ENCODE measurements at places on chromosomes 13 and 19.

- DNase-seq: no peak
Observed at GRCh38 chr19:5903056-5903623, 450 bp downstream of the NDUFA11 start.

- no peak for DNase-seq
Observed at GRCh38 chr13:51687947-51688714, 103.9 kb downstream of the WDFY2 start.

DNA sequence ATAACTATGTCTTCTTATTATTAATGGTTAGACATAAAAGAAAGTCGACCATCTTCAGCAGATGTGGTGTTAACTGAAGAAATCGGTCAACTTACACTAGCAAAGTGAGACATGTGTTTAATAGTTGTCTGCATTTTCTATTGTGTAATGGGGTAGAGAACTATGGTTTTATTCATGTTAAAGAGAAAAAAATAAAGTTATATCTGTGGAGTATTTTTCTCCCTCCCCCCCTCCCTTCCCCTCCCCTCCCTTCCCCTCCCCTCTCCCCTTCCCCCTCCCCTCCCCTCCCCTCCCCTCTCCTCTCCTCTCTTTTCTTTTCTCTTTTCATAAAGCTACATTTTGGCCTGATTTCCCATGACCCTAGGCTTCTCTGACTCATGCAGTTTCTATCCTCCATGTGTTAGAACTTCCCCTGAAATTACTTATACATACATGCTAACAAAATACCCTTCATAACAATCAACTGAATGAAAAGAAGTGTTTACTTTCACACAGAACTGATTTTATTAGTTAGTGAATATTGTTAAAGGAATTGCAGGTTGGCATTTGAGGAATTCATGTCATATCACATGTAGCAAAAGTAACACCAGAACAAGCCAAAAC lies 1431.0 kb upstream of the ATXN8OS start:
- DNase-seq: no peak

- no peak for DNase-seq
Observed at GRCh38 chr19:867301-867793, 7.9 kb downstream of the CFD start.

GRCh38 chr13:95335667-95336066 lies 34.4 kb upstream of the ABCC4 start:
- DNase-seq: no peak

- no peak for DNase-seq
Observed at GRCh38 chr13:71240911-71241310, 626.1 kb downstream of the DACH1 start.

GRCh38 chr13:21976159-21976558 lies 305.3 kb downstream of the FGF9 start:
- no peak for DNase-seq

DNA sequence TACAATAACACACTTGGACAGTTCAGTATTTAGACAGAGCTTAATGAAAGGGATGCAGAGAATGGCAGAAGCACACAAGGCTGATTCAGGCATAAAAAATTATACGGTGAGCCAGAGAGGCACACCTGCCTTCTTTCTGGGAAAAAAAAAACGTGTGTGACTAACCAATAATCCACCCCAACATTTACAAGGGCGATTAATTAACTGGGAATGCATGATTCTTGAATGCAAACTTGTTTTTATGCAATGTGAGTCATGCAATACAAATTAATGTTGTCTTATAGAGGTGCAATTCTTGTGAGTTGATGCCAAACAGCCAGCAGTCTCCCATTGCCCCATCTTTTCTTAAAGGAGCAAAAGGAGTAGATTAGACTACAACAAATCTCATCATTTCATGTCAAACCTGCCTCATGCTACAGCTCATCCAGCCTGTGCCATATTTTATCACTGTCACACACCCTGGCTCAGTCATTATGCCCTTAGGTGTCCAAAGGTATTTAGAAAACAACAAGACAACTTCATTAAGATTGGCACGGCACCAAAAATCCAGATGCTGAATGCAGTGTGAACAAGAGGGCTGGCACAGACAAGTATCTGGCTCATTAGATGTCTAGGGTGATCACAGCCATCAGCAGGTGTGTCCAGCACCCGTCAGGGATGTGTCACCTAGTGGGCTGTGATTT lies 721.1 kb downstream of the EFNB2 start:
- no peak for DNase-seq

DNA sequence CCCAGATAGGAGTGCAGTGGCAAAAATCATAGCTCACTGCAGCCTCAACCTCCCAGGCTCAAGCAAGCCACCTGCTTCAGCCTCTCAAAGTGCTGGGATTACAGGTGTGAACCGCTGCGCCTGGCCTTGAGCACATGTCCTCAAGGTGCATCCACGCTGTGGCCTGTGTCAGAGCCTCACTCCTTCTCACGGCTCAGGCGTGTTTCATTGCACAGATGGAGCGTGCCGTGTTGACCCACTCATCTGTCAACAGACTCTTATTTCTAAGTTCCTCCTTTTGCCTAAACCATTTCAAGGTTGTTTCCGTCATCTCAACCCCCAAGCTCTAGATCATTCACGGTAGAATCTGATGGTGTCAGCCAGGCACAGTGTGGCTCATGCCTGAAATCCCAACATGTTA lies 28.2 kb downstream of the ATP8B3 start:
- no peak for DNase-seq

DNA sequence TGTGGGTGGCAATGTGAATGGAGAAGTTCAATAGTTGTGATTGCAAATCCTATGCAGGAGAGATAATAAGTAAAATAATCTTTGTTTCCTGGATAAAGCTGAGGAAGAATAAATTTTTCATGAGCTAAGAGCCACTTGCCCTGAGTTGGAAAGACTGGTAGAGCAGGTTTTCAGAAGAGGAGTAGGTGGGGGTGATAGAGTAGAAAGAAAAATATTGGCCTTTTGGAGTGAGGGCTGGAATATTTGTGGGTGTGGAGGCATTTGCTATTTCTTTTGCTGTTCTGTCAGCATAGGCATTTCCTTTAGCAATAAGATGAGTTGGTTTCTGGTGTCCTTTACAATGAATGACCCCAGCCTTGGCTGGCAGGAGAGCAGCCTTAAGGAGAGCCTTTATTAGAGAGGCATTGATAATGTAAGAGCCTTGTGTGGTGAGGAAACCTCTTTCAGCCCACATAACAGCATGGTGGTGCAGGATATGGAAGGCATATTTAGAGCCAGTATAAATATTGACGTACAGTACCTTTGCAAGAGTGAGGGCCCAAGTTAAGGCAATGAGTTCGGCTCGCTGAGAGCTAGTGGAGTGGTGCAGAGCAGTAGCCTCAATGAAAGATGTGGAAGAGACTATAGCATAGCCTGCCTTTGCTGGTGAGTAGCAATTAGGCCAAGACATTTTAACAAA lies 11.6 kb upstream of the ZNF431 start:
- DNase-seq: no peak

- no peak for DNase-seq
Observed at GRCh38 chr19:19642506-19643157, 825 bp downstream of the GMIP start.

GRCh38 chr13:95317039-95317989 lies 16.1 kb upstream of the ABCC4 start:
- DNase-seq: no peak

DNA sequence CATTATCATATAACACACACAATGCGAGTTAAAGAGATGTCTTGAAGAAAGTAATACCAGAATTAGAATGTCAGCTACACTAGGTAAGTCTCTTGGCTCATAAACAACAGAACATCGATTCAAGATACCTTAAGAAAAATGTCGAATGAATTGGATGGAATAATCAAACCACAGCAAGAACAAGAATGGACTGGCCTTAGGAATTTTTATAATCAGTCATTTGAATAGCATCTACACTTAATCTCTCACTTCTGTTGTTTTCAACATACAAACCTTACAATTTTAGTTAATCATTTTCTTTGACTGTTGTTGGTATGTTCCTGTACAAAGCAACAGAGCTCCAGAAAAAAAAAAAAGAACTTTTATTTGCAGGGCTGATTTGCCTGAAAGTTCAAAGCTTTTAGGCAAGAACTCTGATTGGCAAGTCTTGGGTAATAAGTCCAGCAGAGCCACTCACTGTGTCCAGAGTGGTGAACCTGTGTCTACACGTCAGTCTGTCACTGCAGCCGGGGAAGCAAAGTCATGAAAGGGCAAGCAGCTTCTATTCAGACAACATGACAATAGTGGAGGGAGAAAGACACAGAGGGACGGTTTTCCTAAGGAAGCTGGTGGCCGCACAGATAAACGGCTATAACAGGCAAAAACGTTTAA lies 1026.1 kb upstream of the MIR17HG start:
- no peak for DNase-seq

GRCh38 chr13:111599791-111600190 lies 279.3 kb downstream of the TEX29 start:
- no peak for DNase-seq

GRCh38 chr13:50339271-50339670 lies 324.0 kb downstream of the KCNRG start:
- DNase-seq: no peak

DNA sequence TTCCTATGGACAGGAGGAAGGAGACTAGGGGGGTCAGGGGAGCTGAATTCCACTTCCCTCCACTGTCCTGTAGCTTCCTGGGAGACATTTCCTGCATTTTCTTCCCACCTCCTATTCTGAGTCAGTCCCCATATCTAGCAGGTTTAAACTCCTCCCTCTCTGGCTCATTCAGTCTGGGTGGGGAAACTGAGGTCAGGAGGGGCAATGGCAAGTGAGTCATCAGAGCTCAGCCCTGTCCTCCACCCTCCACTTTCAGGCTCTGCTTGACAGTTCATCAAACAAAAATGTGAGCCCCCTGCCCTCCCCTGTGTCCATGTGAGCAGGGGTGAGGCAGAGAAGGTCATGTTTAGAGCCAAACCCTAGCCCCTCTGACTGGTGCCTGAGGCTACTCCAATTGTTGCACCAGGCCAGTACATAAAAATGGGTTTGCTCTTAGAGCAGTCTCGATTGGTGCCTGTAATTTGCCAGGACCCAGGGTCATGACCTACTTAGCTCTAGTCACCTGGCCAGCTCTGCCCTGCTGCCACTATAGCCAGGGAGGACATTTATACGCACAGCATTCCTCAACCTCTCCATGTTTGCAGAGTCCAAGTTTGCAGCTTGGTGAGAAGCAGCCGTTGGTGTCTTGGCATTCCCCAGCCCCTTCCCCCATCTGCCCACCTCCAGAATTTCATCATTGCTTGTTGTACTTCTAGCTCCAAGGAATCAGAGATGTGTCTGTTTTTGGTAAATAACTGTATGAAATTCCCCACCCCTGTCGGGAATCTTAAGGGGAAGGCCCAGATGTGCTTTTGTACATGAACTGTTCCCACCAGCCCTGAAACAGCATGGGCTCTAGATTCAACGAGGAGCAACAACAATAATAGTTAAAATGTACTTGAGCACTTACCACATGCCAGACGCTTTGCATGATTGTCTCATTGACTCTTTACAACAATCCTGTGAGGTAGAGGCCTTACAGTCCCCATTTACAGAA lies 20.7 kb downstream of the SAMD4B start:
- no peak for DNase-seq

DNA sequence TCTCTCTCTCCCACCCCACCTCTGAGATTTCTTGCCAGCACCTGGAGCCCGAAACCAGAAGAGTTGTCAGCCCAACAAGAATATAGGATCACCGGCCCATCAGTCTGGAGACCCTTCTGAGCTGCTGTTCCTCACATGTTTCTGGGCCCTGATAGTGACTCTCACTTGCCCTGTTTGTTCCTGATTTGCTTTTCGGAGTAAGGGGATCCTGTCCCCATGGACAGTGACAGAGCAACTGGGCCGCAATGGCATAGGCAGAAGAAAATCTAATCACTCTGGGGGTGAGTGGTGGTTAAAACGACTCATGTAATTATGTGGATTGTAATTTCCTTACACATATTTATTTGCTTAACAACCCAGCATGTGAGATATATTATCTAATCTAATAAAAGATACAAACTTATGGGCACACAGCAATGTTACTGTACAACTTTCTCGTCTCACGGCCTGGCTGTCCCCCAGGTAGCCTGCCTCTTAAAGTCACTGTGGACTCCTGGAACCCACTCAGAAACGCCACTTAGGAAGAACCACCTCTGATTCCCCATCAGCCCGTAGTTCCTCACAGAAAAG lies 663 bp upstream of the SMAD9 start:
- DNase-seq: no peak

DNA sequence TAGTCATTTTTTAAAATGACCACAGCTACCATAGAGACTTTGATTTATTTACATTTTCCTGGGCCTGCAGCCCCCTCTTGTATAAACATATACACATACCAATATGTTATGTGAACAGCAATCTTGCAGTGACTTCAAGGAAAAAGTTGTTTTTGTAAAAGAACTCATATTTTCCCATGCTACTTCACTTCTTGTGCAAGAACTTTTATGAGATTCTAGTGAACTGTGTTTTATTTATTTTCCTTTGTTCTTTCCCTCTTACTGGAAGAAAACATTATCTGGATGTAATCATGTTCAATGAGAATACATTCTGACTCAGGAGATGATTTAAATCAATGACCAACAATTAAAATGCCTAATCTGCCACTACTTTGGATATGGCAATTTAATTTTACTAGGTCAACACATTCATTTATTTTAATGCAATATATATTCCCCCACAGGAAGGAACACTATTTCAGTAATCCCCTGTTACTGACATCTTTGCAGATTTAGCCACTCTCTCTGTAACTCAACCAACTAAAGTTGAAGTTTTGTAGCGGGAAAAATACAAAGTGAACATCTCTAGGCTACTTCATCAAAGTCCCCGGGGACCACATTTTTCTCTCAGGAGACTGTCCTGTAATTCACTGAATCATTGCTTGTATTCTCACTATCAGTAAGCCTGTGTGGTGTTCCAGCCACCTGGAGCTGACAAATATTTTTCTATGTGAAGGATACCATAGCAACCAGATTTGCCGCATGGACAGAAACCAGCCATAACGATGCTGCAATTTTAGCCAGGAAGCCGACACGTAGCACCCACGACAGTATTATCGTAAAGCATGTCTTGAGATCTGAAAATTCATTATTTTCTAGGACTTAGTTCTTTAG lies 90.5 kb downstream of the STARD13 start:
- DNase-seq: no peak

DNA sequence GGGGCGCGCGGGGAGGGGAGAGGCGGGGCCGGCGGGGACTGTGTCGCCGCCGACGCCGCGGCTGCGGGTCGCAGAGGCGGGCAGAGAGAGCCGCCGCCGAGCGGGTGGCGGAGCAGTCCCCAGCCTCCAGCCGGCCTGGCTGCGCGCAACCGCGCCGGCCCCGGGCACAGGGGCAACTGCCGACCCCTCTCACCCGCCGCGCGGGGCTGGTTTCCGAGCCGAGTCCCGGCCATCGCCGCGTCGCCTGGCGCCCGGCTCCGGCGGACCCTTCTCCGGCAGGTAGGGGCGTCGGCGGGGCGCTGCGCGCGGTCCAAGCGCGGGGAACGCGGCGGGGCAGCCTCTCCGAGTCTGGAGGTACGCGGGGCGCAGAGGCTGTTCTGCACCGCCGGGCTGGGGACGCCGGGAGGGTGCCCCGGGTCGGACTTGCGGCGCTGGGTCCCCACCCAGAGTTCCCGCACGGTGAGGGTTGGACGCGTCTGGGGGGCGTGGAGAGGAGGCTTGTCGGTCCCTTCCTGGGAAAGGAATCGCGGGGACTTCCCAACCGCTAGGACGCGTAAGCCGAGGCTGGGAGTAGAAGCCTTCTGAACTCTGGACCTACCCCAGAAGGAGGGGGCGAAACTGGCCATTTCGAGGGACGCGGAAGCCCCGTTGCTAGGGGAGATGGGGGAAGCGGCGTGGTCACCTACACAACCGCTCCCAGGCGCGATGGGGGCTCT lies 133.6 kb upstream of the MYO16 start:
- DNase-seq: no peak
